ENCODE measurements at places on chromosomes 5 and 9.

DNA sequence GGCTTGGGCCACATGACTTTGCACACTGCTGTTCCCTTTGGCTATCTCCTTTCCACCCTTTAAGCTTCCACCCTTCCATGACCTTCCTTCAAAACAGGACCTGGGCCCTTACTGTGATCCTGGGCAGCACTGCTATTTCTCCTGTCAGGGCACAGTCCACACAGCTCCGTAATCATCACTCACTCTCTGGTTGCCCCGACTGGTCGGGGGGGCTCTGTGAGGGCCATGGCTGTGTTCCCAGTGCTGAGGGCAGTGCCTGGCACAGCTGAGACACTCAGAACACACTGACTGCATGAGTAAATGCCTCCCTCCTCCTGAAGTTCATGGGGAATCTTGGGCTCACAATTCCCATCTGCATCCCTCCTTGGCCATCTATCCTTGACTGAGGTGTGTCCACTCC lies 12.2 kb downstream of the TRAF1 start:
- peak; percentile 6 for DNase-seq

DNA sequence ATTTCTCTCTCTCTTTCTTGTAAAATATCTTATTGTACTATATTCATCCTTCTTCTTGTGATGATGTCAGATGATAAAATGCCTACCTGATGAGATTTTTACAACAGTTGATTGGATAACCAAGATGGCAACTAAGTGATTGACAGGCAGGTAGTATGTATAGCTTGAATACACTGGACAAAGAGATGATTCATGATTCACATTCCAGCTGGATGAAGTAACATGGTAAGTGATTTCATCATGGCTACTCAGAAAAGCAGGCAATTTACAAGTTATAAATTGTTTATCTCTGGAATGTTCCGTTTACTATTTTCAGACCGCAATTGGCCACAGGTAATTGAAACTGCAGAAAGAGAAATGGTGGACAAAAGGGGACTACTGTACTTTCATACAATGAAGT lies 1471.7 kb upstream of the C9orf72 start:
- DNase-seq, result peak; percentile 1

DNA sequence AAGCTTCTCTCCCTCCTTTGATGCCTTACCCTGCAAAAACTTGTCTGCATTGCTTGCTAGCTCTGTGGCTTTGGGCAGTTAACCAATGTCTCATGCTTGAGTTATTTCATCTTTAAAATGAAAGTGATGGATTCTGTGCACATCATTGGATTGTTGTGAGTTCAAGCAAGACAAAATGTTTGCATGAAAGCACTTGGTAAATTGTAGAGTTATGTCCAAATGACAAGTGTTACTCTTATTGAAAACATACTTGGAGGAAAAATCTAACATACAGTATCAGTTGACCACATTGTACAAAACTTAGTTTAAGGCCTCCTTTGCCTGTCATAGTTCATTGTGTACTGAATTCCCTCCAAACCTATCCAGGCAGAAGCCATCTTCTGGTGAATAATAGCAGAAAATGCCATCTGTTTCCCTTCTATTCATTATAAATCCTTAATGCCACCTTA lies 30.0 kb downstream of the TGFBR1 start:
- peak; percentile 40 for DNase-seq

GRCh38 chr9:4055032-4055431 lies 244.8 kb downstream of the GLIS3 start:
- DNase-seq, result no peak

Data from kidney glomerular epithelial cell (primary cell).